ENCODE measurements at places on chromosomes 6 and 20.

DNA sequence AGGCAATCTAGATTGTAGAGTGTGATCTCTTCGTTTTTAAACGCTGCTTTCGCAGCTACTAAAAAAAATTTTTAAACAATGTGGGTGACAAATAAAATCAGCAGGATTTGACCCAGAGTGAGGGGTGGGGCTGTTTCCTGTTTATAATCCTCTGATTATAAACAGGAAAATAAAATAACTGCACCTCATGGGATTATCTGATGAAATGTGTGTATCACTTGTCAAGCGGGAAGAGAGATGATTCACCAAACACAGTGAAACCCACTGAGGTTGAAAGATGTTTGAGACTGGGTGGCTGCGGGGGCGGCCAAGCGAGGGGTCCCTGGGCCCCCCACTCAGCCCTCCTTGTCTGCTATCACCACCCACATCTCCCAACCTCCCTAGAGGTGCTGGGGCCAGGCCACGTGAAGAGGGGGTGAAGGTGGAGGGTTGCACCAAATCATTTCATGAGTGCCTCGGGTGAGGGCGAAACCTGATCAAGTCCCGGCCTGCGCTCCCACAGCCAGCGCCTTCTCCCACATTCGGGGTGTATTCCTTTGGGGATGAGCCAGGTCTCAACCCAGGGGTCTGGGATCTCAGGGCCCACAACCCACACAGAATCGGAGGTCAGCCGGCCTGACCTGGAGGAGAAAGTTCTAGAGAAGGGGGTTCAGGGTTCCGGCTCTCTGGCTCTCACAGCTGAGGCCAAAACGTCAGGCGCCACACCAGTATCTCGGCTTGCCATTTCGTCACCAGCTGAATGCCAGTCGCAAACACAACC, 212.5 kb downstream of the BMP7 start:
- DNase-seq: no peak

GRCh38 chr6:13048113-13048512, 280.2 kb downstream of the TBC1D7 start:
- no peak for DNase-seq

GRCh38 chr6:105202486-105202885, 22.7 kb upstream of the POPDC3 start:
- DNase-seq: no peak

GRCh38 chr20:37007898-37008649, 56.6 kb upstream of the SAMHD1 start:
- peak; percentile 18 for DNase-seq

DNA sequence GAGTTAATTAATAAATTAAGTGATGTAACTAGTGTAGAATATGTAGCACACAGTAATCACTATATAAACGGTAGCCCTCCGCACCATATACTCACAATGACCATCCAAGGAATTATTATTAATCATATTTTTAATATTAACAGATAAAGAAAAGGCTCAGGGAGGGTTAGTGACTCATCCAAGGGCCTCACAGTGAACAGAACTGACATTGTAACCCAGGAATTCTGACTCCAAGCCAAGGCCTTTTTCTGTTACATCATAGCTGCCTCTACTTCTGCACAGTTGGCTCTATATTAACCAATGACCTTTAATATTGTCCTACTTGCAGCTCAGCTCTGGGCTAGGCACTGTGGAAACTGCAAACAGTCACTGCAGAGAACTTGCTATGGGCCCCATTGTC, 117.5 kb upstream of the SIRPG start:
- no peak for DNase-seq

- no peak for DNase-seq
These were observed 22.1 kb downstream of the TRAM2 start for GRCh38 chr6:52554684-52555280.

DNA sequence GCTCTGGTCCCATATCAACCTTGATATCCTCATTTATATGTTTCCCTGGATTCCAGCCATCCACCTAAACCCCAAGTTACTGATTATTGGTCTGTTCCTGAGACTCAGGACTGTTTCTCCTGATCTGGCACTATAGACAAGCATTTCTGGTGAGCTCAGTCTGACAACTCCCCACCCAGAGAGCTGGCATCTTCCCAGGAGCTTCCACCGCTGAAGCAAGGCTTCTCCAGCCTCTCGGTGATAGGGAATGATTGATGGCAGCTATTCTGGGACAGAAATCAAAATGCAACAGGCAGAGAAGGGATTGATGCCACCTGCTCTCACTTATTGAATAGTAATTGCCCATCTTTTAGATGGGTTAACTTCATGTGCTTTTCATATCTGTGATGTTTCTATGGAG, 169.7 kb upstream of the GGTLC1 start:
- DNase-seq: no peak

DNA sequence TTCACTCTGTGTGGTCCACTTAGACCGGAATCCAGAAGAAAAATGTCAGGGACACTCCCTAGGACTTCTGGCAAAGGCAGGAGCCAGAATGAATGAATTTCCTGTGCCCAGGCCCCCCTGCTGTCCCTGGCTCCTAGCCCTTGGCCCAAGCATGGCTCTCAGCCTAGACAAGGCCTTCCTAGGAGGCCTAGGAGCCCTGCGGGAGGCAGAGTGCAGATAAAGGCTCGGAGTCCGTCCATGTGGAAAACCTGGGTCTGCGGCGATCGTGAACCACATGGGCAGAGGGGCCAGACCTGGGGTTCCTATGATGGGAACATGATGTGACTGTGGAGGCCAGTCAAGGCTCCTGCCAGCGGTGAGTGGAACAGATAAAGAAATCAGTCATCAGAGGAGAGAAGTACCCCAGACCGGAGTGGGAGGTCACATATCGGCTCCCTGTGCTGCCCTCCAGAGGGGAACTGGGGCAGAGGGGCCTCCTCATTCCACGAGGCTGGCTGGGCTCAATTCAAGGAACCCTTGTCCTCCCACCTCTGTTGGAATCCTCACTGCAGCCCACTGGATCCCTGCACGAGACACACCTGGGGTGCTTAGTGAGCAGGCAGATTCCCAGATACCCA, 5.9 kb upstream of the VSTM2L start:
- no peak for DNase-seq

DNA sequence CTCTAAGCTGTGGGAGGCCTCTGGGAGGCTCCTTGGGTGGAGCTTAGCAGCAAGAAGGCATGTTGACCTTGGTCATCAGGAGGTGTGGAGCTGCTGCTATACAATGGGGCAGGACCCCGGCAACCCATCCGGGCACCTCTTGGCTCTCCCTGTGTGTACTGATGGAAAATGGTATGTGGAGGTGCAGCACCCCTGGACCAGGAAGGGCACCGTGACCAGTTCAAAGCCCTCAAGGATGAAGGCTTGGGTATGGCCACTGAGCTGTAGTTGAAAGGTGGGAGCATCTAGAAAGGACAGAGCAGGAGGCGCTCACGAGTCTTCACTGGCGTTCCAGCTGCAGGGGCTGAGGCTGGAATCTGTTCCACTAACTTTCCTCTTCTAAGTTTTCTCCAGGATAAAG, 6.7 kb upstream of the IRF4 start:
- DNase-seq: no peak

GRCh38 chr6:118935978-118936703, 1.2 kb upstream of the MCM9 start:
- no peak for DNase-seq

DNA sequence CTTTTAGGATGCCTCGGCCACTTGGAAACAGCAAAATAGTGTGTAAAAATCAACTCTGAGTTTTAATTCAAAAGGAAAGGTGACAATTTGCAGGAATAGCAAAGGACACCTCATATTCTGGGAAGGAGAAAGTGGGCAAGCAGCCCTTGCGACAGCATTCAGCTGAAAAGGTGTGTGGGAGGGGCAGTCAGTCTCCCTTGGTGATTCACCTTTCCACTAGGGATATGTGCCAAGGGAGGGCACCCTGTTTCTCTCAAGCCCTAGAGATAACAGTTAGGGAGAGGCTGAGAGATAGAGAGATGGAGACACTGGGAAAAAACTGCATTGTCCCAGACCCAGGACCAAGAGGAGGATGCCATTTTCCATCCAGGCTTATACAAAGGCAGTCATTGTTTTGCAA, 228.1 kb downstream of the EPM2A start:
- no peak for DNase-seq

DNA sequence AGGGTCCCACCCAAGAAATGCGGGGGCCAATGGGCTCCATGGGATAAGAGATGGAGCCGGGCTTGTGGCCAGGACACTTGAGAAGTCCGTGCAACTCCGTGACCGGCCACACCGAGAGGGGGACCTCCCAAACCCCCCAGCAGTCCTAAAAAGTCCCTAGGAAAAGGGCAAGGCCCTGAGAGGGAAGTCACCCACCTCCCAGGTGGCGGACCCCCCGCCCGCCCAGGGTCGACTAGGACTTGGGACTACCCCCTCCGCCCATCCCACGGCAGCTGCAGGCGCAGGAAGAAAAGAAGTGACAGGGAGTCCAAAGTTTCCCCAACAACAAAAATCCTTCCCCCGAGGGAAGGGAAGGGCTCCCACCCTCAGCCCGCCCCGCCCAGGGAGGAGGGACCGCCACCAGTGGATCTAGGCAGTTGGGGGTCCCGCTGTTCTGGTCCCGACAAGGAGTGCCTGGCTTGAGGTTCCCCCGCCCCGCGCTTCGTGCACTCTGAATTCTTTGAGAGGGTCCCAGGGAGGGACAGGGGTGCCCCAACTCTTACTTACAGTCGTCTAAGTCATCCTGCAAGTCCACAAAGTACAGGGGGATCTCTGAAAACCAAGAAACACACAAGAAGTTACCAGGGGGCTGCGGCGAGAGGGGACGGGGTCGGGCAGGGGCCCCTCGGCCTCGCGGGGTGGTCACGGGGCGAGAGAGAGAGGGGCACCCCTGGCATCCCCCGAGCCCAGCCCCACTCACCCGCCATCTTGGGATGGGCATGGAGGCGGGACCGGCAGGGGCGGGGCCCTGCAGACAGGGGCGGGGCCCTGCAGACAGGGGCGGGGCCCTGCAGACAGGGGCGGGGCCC, 611 bp upstream of the RAB22A start:
- DNase-seq: no peak

GRCh38 chr6:170068496-170068895, 222.4 kb downstream of the DLL1 start:
- no peak for DNase-seq

DNA sequence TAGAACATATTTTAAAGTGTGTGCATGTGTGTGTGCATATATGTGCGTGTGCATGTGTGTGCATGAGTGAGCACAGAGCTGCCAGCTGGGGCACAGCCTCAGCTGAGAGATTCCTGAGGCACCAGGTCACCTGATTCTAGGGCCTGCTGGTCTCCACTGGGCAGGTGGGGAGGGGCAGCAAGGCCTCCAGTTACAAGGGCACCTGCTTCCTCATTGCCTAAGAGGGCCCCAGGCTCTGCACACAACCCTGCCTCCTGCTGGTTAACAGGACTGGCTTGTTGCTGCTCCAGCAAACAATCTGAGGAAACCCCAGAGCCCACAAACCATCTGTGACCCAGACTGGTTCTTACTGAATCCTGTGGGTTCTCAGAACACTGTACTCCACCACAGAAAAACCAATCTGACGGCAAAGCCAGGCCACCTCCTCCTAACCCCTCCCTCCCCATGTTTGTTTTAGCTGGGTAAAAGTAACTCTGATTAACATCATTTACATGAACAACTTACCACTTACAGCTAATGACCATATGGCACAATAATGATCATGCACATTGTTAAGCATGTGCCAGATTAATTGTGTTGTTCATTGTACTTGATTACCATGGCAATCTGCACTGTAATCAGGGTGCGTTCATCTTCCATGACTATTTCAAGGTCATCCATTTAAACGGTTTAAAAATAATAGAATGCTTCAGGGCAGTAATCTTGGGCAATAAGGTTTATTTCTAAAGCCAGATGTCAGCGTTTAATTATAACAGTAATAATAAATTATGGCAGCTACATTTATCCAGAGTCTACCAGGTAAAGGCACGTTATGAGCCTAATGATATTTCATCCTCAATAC, 23.1 kb upstream of the UBE2J1 start:
- no peak for DNase-seq

DNA sequence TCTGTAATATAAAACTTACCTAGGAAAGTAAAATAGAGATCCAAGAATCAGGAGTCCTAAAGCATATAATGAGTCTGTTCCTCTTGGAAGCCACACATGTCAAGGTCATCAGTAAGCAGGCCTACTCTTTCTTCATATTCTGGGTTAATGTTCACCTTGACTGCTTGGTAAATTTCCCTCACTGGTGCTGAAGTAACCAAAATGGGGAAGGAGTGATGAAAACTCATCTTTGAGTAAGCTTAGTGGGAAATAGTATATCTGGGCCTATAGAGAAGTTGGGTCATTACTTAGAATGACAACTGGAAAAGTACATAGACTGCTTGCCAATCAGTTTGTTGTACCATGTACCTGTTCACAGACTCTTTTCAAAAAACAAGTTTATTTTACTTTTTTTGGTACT, 6.6 kb downstream of the TSPYL4 start:
- DNase-seq: no peak

- DNase-seq: no peak
These were observed 120.8 kb downstream of the ISM1 start for GRCh38 chr20:13341737-13342393.

DNA sequence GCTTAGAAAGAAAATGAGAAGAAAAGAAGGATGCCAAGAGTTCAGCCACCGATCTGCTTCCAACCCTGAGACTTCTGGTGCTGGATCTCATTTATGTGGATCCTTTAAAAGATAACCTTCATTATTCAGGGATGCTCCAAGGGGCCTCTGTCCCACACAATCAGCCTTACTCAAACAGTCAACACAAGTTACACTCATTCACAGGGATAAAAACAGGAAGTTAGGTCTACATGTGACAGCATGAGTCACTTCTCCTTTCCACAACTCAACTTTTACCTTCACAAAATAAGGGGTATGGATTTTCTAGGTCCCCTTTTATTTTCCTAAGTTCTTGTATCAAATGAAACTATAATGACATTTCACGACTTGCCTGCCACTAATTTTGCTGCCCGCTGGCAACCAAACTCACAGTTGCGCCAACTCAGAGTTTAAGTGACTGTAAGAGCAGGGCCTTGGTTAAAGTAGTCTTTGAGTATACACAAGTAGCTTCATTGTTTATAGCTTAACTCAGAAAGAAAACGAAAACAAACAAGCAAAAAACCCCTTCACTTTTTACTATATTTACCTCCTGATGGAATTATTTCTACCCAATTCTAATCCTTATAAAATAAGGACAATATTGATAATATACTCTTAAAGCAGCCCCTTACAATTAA, 278.8 kb upstream of the RUNX2 start:
- no peak for DNase-seq

DNA sequence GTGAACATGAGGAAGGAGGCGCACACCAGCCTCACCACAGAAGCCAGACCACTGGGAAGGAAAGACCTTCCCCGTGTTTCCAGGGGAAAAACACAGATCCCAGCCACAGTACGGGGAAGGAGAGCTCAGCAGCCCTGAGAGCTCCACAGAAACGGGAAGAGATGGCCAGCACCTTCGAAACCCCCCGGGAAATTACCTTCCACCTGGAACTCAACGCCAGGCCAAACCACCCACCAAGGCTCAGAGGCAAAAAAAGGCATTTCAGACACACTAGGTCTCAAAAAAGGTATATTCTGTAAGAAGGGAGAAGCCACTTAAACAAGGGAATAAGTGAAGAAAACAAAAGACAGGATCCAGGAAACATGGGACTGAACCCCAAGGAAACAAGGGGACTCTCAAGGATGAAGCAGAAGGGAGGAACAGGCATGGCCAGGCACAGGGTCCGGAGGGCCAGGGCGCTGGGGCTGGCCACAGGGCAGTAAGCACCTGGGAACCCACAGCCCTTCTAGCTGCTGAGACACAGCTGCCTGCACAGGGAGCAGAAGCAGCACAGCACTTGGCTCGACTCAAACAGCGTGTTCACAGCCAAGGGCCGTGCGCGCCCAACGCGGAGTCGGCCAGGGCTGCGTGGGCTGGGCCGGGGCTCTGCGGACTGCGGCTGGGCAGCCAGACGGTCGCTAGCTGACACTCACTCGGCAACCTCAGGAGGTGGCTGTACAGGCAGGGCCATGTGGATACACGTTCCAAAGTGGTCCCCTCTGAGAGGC, 44.6 kb downstream of the TAF4 start:
- DNase-seq: no peak

All from stromal cell of bone marrow (primary cell).